ENCODE measurements at places on chromosomes 1 and 21.

DNA sequence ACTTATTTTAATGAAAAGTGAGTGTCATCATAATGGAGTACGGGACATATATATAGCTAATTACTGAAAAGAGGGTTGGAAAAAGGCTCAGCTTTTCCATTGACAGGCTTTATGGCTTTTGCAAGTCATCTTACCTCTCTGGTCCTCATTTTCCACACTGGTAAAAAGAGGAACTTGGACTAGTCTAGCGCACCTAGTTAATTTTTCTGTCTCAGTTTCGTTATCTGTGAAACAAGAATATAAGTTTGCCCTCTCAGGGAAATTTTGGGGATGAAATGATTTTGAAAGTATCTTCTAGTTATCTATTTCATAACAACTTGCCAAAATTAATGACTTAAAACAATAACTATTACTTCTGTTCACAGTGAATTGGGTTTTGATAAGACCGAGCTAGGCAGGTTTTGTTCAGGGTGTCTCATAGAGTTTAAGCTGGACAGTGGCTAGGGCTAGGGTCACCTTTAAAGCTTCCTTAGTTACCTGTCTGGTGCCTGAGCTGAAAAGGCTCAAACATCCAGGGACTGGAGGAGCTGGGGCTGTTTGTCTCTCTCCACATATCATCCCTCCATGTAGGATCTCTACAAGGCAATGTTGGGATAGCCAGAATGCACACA, 91.7 kb downstream of the TYW3 start:
- DNase-seq: no peak

DNA sequence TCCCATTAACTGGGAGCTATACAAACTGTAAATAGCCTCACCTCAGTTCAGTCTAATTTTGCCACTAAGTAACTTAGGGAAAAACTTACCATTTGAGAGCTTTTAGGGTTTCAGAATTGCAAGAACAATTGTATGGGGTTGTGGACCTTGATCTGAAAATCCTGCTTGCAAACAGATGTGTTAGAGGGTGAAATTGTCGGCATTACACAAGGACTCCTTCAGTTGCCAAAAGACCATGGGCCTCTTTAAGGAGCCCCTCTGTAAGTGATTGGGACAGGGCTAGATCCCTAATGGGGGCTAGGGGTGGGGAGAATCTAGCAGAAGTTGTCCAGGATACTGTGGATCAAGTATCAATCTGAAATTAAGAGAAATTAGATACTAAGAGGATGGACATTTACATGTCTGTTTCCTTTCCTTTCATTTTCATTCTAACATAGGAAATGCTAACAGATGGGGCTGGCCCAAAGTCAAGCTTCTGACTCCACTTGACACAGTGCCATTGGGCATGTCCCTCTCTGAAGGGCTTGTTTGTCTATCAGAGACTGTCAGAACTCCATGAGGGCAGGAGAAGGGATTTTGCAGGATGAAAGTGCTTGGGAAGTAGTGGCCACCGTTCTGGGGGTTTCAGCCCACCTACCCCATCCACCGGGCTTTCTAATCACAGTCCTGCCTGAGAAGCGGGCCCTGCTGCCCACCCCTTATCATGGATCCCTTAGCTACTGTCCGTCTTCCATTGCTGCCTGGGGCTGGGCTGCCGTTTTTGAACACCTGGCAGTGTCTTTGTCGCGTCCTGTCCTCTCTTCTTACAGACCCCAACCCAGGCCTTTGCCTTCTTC, 54.7 kb downstream of the STUM start:
- no peak for DNase-seq

- no peak for DNase-seq
These were observed 1.4 kb downstream of the SLC9A1 start for GRCh38 chr1:27153549-27153886.

GRCh38 chr1:26745191-26745590, 42.6 kb upstream of the PIGV start:
- DNase-seq: no peak

DNA sequence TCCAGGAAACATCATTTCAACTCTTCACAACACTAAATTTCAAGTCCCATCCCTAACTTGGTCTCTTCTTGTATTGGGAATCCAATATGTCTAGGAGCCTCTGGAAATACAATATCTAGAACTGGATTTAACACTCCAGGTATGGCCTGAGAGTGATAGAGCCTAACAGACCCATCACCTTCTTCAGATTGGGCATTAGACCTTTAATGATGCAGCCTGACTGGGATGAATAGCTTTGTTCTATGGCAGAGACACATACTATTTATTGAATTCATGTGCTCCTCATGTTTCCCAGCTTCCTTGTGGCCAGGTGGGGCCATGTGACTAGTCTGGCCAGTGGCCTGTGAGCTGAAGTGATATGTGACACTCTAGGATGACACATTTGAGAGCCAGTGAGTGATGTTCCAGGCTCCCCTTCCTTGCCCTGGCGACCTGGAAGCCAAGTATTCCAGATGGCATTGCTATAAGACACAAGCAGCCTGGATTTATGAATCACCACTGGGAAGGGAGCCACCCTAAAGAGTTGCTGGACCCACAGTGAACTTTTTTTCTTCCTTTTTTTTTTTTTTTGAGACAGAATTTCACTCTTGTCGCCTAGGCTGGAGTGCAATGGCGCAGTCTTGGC, 31.0 kb upstream of the POU3F1 start:
- DNase-seq: no peak

GRCh38 chr1:108152782-108153222, 47.3 kb downstream of the SLC25A24 start:
- DNase-seq: no peak

DNA sequence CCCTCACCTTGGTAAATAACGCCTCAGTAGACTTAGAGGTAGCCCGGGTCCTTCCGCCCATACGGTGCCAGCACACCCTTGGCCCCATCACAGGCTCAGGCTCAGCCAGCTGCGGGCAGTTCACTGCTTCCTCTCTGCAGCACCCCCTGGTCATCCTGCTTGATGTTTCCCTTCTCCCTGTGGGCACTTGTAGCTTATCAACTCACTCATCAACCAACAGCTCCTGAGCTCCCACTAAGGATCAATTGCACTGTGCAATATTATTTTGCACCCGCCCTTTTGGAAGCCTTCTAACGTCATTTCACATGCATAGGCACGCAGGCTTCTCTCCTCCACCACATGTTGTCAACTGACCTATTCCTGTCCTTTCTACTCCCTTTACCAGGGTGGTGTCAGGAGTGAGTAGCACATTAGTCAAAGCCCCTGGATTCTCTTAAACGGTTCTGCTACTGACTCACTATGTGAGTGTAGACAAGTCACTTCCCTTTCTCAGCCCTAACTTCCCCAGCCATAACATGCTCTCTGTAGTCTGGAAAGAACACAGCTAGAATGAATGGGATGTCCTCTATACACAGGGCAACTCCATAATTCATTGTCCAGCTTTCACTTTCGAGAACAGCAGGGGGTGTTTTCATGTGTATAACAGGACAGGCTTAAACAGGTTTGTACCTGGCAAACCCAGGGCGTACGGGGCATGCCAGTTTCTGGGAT, 47.1 kb upstream of the IRF2BP2 start:
- no peak for DNase-seq

DNA sequence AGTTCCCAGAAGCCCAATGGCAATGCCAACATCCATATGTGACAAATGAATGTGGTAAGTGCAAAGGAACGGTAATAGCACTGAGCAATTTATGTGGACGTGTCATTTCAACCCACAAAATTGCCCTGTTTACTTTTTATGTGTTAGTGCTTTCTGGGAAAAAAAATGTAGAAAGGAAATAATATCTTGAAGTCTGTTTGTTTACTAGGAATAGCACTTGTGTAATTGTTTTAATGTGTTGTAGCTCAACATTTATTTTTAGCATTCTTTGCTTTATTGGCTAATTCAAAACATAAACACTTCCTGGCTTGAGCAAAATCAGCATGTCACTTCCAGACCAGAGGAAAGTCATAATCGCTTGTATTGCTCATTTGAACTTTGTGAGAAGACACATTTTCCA, 224.8 kb upstream of the KCNK2 start:
- no peak for DNase-seq

GRCh38 chr1:221093903-221094791, 214.9 kb downstream of the HLX start:
- no peak for DNase-seq

DNA sequence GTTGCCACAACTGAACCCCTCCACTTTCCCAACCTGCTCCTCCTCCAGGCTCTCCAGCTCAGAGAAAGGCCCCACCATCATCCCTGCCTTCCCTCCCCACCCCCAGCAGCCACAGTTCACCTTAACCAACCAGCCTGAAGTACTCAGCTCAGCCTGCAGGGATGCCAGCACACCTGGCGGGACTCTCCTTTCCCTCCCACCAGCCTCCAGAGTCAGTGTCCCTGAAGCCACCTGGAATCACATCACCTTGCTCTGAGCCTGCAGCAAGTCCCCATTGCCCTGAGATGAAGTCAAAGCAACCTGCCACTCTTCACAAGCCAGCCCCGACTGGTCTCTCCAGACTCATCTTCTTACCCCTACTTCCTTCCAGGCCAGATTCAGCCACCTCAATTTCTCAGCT, 26.2 kb upstream of the ZC3H12A start:
- DNase-seq: no peak

DNA sequence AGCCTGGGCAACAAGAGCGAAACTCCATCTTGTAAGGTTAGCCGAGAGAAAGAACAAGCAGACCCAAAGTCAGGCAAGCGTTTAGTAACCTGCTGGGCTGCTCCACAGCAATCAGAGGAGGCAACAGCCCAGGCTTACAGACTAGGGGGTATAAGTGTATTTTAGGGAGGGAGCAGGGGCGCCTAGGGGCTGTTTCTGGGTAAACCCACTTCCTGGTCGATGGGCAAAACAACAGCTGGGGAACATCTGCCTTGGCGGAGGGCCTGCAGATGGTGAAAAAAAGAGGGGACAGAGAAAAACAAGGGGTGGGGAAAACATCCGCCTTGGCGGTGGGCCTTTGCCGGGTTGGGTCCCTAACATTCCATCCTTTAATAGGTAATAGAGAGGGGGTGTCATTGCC, 5.2 kb downstream of the TAS1R1 start:
- no peak for DNase-seq

GRCh38 chr1:230141021-230141648, 74.1 kb downstream of the GALNT2 start:
- no peak for DNase-seq

- DNase-seq: no peak
These were observed 400.7 kb downstream of the SMYD3 start for GRCh38 chr1:246106342-246106763.

DNA sequence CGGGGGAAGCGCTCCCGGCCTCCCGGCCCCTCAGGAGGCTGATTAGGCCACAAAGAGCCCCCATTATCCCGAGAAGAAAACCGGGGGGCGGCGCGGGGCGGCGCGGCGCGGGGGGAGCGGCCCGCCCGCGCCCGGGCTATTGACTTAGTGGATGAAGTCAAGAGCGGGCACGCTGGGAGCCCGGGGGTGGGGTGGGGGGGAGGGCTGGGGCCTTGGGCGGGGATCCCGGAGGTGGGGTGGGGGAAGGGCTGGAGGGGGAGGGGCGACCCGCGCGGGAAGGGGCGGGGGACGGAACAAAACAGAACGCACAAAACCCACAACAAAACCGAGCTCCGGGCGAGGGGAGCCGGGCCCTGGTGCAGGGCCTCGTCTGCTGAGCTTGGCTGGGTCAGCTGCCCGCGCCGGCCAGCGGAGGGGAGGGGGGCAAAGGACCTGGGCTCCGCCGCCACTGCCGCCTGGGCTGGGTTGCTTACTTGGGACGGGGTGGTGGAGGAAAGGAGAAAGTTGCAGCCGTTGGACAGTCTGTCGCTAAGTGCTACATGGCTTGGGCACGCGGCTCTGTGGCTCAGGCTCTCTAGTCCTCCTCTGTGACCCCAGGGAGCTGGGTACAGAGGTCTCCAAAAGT, 16.3 kb downstream of the PAX7 start:
- DNase-seq: no peak

DNA sequence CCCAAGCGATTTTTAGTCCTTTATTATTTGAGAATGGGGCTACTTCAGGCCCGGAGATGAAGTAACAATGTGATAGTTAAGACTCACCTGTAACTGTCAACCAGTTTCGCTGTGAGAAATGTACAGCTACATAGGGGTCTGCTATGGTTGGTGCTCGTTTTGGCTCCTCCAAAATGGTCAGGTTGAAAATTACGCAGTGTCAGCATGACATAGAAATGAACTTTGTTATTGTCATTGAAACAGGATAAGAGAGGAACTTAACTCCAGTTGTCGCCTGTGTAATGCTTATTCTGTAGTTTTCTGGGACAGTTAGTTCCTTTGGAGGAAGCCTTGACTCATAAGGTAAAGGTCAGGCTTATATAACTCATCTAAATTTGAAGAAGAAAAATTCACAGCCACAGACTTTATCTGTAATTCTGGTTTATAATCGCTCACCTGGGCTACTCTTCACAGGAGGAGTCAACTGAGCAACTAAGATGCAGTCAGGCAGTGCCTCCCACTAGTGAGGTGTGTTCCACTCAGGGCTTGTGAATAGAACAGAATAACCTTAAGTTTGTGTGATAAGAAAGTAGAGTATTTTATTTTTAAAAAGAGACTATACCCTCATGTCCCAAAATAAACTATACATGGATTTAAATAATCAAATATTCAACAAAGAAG, 130.9 kb downstream of the CD247 start:
- DNase-seq: no peak

DNA sequence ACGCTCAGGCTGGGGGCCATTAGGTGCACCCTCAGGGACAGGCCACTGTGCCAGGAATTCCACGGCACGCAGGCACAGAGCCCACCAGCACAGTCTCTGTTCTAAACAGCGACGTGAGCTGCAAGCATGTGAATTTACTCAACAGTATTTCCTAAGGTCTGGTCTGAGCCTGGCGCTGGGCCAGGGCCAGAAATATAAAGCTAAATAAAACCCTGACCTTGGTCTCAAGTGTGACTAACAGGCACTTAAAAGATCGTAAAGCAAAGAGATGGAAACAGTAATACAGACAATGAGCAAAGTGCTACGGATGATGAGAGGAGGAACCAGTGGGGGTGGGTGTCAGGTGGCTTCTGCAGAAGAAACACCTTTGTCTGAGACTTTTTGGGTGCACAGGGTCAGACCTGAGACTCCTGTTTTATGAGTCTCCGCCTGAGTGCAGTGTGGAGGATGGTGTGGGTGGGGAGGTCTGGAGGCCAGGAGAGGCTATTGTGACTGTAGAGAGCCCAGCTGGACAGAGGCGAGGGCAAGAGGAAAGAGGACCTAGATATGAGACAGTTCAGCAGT, 53.4 kb upstream of the EDN2 start:
- DNase-seq: no peak
